ENCODE measurements at places on chromosomes 7 and 10.

- DNase-seq = no peak
These were observed 965.1 kb downstream of the CCSER2 start for GRCh38 chr10:85293483-85293882.

- no peak for DNase-seq
These were observed 1.3 kb upstream of the APBB1IP start for GRCh38 chr10:26436848-26437247.

GRCh38 chr10:7545261-7545660 is 121.5 kb downstream of the ITIH5 start:
- no peak for DNase-seq

DNA sequence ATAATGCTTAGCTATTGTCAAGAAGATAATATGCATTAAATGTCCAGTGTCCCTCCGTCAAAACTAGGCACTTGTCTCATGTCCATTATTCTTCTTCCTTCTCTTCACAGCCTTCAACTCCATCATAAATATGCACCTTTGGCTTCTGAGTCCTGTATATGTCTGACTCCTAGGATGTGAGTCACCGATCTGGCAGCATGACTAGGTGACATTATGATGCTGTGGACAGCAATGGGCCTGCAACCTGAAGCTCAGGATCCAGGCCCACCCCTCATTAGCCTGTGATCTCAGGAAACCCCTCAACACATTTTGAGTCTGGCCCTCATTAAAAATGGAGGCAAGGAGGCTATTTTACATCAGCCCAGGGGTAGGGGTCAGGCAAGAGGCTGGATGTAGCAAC is 362.5 kb upstream of the ZMIZ1 start:
- DNase-seq = no peak

GRCh38 chr10:122301055-122301810 is 30.1 kb downstream of the BTBD16 start:
- DNase-seq = no peak

DNA sequence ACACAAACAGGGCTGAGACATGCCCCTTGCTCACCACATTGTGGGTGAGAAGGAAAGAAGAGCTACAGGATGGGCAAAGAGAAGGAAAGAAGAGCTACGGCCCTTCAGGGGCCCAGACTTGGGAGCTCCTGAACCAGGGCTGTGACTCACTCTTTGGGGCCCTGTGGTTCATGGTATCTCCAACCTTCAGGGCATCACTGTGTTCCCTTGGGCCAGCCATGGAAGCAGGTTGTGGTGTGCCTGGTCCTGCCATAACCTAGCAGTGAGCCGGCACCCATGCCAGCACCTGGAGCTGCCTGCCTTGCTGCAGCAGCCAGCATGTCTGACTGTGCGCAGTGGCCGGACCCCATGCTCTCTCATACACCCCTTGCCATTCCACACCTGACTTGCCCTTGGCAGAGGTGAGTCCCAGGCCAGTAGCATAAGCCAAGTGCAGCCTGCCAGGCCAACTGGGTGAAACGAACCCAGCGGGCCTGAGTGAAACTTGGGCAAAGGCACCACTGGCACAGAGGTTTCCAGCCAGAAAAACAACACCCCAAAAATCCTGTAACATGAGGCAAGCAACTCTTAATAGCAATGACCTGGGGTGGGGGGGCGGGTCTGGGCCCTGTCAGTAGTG is 89.0 kb upstream of the CACUL1 start:
- no peak for DNase-seq

Data from stimulated activated CD4-positive, alpha-beta T cell treated with anti-CD3 and anti-CD28 coated beads, Interleukin-15, amount 100 ng/mL, for 1 hour (primary cell).